ENCODE measurements at places on chromosomes 13 and 19.

DNA sequence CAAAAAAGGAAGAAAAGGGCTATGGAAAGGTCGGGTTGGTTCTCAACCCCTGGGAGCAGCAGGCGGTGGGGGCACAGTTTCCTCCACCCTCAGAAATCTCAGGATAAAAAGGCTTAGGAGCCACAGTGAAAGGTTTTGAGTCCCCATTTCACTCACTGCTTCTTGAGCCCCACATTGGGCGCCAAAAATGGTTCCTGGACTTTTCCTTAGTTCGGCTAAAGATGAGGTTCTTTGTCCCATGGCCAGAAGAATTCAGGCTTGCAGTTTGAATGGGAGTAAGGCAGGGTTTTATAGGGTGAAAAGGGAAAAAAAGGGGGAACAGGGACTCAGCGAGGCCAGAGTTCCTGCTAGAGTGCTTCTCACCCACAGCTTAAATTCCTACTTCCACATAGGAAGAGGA, 179.5 kb downstream of the GGACT start:
- no peak for DNase-seq

DNA sequence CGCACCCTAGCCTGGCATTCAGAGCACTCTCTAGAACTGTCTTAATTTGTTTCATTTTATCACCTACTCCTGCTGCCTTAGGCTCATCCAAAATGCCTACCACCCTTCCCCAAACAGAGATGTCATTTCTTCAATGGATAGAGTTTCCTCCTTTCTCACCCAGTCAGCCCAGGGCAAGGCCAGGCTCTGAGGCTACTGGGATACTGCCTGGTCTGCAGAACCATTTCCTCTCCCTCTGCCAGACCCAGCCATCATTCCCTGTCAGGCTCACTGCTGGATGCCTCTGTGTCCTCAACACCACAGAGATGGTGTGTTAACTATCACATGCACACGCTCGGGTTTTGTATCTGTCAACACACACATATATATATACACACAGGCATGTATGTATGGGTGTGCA, 47.2 kb downstream of the C13orf42 start:
- no peak for DNase-seq

DNA sequence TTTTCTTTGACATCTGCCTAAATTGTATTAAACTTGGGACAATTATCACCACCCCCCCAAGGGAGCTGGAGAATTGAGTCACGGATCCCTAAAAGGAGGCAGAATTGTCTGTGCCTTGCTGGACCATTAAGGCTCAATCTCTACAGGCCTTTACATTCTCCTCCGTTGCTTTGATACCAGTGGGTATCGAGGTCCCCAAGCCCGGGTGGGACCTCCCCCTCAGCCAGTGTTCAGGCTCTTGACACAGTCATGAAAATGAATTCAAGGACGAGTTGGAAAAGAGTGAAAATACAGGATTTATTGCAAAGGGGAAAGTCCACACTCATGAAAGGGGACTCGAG, 5.6 kb downstream of the PPP1R15A start:
- DNase-seq, result no peak

- DNase-seq, result no peak
Observed at GRCh38 chr13:52845334-52845761, 3.1 kb downstream of the PCDH8 start.

DNA sequence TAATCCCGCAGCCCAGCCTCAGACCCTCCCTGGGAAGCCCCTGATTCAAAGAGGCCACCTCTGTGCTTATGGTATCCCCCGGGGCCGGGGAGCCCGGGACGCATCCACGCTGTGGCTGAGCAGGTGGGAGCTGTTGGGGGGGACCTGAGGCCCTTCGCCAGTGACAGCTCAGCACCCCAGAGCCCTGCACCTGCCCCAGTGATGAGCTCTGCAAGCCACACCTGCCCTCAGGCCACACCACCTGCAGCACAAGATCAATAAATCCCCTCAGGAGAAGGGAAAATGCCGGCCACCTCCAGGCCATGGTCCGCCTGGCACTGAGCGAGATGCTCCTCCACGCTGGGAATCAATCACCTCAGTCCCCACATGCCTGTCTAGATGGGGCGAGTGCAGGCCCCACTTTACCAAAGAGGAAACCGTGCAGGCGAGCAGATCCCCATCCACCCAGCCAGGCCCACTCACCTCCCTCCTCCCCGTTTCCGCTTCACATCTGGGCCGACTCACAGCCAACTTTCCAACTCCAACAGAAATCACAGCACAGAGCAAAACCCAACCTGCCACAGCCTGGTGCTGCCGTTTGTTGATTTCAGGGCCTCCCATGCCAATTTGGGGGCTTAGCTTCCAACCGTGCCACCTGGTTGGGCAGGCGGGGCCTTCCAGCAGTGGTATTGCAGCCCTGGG, 12.8 kb downstream of the MOB3A start:
- DNase-seq, result no peak

All from NCI-H1417 treated with DMSO at 0.1 percent for 48 hours (cell line).